ENCODE measurements at places on chromosomes 4 and X. TPM values are rescaled to one million over a fixed set of nuclear protein-coding genes. Genes with fewer than 3 reads are reported as not detected.

PDHA2 gene
- total RNA-seq: not detected

GRCh38 chrX:39519030-39519488 lies 578.7 kb downstream of the BCOR start:
- no peaks in the 10 kb centered on the region for H3K36me3 ChIP-seq
- no peak overlapping the region for H3K4me3 ChIP-seq
- DNase-seq: no peak
- no peaks in the 10 kb centered on the region for H3K27me3 ChIP-seq

GRCh38 chr4:2862528-2862927 lies 18.9 kb downstream of the ADD1 start:
- peak overlapping the region; percentile 61 for H3K27ac ChIP-seq
- H3K36me3 ChIP-seq: peaks cover under 1% of the 10 kb centered on the region
- H3K4me1 ChIP-seq: peaks cover 62% of the 10 kb centered on the region

- no peak overlapping the region for H3K4me3 ChIP-seq
- no peaks in the 10 kb centered on the region for H3K27me3 ChIP-seq
- H3K36me3 ChIP-seq: no peaks in the 10 kb centered on the region
- DNase-seq: no peak
- peaks cover 33% of the 10 kb centered on the region for H3K4me1 ChIP-seq
These were observed 8.7 kb downstream of the GASK1B start for GRCh38 chr4:158163941-158164767.

VEGFC gene
- 14.7 TPM for total RNA-seq

Measured in osteocyte (in vitro differentiated cells).